ENCODE measurements at places on chromosomes 1 and 21.
A peak's percentile ranks its signal among the peaks of the same experiment; 100 is the strongest.

GRCh38 chr1:234755449-234755863 lies 145.5 kb upstream of the IRF2BP2 start:
- DNase-seq, result no peak

DNA sequence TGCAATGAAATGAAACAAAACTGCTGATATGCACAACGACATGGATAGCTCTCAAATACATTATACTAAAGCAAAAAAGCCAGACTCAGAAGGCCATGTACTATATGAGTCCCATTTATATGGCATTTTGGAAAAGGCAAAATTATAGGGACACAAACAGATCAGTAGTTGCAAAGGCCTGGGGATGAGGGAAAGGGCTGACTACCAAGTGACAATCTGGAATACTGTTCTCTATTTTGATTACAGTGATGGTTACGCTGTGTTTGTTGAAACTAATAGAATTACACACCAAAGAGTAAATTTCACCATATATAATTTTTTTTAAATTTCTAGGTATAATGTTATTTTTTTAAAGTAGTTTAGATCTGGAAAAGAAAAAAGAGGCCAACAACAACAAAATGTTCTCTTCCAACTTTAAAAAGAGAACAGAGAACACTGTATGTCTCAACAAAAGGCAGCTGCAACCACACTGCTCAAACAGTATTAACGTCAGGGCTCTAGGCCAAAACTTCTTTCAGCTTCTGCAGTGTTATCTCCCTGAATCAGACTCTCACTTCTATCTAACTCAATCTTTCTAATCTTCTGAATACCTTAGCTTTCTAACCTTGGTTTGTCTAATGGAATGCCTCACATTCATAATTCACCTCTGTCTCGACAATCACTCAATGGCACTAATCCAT lies 75.8 kb downstream of the FOXJ3 start:
- no peak for DNase-seq

DNA sequence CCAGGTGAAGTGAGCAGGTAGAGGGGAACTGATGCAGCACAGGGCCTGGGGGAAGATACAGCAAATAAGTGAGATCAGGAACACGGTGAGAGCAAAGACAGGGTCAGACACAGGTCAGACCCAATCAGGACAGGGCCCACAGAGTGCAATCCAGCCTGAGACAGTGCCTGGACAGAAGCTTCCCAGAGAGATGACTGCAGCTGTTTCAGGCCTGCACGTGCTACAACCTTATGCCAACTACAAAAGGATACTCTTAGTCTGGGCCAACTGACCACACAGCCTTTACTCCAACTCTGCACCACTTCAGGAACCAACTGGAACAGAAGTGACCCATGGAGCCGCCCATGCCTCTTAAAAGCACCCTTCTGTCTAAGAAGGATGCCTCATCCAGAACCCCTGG lies 228.0 kb downstream of the TOMM20 start:
- no peak for DNase-seq

DNA sequence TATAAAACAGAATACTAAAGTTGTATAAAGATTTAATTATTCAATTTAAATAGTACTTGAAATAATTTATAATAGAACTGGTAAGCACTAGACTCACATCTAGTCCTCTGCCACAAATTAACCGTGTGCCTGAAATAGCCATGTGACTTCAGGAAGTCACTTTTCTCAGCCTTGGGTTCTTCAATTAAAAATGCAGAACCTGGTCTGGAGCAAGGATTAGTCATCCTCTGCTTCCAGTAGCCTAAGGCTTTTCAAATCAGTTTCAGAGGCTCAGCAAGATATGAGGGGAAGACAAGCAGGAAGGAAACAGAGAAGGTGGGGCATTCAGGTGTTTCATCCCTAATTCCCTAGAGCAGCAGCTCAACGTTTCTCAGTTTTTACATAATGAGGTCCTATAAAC lies 23.0 kb downstream of the DPH5 start:
- no peak for DNase-seq

GRCh38 chr21:39588884-39589283 lies 23.9 kb upstream of the B3GALT5 start:
- DNase-seq, result no peak

- DNase-seq, result no peak
These were observed 667.1 kb upstream of the PKN2 start for GRCh38 chr1:88016947-88017346.

- no peak for DNase-seq
These were observed 388.2 kb downstream of the PTPRU start for GRCh38 chr1:29624320-29625083.

GRCh38 chr1:98399218-98399617 lies 262.3 kb upstream of the SNX7 start:
- DNase-seq, result no peak

GRCh38 chr1:193680247-193680923 lies 494.0 kb upstream of the B3GALT2 start:
- no peak for DNase-seq

- DNase-seq, result no peak
These were observed 45.6 kb upstream of the FASLG start for GRCh38 chr1:172613294-172613693.

DNA sequence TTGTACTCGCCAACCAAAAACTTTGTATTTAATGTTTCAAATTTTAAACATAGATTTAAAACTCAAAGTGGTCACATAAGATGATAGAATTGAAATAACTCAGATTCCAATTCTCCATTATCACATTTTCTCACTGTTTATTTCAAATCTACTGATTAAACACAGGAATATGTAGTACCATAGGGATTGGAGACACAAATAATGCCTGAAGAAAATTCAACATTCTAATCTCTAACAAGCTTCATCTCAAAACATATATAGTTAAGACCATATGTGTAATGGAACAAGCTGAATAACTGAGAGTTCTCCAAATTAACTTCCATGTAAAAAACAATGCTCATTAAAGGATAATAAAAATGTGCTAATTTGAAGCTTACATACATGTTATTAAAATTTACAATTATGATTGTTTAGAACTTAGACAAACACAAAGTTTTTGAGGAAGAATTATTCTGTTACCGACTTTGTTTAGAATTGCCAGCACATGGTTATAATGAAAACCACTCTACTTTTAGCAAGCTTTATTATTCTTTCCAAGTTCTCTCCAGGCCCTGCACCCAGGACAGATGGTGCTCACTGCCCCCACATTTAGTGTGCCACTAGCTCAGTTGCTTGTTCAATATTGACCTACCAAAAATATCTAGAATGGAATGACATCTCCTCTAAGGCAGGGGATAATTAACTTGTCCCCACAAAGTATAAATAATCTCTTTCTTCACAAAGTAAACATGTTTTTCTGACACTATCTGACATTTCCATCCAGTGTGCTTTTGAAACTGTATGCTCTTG lies 467.2 kb downstream of the TTLL7 start:
- no peak for DNase-seq

DNA sequence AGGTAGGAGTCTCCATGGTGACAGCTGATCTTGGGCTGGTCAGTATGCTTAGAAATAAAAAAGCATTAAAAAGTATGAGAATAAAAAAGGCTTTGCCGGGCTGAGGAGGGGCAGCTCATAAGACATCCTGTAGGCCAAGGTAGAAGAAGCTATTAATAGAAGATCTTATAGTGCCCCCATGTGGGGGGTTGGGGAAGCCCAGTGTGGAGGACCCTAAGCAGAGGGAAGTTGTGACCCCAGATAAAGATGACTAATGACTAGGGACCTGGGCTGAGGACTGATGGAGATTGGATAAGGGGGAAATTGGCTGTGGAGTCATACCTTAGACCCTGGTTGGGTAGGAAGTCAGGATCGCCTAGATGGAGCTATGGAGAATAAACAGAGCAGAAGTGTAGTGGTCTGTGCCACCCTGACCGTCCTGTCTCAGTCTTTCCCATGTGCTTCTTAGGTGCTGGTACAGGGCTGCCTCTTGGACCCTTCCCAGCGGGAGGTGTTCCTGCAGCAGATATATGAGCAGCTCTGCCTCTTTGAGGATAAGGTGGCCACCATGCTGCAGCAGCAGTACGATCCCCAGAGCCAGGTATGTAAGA lies 25.0 kb downstream of the SZT2 start:
- peak; percentile 39 for DNase-seq

DNA sequence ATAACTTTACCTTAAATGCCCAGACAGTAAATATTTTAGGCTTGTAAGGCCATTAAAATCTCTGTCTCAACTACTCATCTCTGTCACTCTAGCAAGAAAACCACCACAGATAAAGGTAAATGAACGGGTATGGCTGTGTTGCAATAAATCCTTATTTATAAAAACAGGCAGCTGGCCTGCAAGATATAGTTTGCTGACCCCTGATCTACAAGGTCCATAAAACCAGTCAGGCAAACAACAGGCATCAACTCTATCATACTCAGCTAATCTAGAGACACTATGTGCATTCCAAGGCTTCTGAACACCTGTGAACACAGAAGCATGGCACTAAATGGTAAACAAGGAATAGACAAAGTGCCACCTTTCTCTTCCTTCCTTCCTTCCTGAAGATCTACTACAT lies 9.7 kb downstream of the FAF1 start:
- DNase-seq, result no peak

- no peak for DNase-seq
These were observed 15.0 kb upstream of the GPR25 start for GRCh38 chr1:200857804-200858203.

DNA sequence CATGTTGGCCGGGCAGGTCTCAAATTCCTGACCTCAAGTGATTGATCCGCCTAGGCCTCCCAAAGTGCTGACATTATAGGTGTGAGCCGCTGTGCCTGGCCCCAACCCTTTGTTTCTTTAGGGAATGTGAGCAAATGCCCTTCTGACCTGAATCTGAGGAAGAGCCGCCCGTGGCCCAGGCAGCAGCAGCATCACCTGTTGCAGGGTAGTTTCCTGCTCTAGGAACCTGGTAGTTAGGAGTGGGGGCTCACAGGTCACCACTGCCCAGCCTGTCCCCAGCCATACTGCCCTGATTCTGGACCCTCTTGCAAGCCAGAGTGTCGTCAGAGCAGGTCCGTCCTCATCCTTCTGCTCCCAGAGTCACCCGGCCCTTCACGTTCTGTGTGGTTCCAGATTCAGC lies 13.0 kb downstream of the YBEY start:
- DNase-seq, result no peak

DNA sequence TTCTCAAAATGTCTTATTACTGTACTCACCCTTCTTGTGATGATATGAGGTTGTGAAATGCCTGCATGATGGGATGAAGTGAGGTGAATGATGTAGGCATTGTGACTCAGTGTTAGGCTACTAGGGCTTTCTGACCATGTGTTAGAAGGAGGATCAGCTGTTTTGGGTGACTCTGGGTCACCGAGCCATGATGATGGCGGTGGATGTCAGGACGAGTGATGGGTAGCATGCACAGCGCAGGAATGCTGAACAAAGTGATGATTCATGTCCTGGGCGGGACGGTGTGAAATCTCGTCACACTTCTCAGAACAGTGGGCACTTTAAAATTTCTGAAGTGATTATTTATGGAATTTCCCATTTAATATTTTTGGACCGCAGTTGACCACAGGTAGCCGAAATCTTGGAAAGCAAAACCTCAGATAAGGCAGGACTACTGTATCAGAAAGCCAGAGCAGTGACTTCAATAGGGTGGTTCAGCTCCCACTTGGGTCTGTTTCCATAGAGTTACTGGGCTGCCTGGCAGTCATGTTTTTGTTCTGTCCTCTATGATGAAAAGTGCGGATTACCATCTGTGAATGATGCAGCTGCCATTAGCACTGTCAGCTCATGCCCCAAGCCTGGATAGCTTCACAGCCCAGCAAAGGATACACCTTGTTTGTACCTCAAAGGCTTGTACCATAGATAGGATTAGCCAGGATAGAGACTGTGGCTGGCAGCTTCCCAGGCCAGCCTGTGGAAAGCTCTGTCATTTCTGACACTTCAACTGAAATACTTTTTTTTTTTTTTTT lies 26.6 kb downstream of the IL6R start:
- DNase-seq, result peak; percentile 50

DNA sequence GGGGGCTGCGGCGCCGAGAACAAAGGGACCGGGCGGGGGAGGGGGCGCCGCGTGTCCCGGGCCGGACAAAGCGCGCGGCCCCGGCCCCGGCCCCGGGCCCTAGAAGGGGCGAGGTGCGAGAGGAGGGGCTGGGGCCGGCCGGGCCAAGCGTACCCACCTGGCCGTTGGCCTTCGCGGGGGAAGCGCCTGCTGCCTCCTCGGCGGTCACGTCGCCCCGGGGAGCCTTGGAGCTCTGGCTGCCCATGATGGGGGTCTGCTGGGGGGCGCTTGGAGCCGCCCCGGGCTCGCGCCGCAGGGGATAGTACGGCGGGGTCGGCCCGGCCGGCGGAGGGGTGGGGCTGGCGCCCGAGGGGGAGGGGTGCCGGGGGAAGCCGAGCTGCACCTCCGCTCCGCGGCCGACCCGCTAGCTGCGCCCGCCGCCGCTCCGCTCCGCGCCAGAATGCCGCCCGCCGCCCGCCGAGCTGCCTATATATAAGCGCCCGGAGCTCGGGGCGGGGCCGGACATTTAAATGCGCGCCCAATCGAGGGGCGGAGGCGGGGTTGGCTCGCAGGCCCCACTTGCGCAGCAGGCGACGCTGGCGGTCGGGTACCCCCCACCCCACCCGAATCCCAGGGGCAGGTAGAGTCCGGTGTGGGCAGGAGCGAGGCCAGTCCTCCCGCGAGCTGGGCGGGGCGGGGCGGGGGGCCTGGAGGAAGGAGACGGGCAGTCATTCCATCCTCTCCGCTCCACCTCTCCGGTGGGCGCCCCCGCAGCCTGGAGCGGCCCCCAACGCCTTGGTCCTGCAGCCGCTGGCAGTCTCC lies at the start of gene MARCKSL1:
MARCKSL1 (minus strand) TSS at position 444 of the 801 bp plus-strand sequence; CDS start at position 244, 200 bp downstream.
- DNase-seq, result peak; percentile 81

DNA sequence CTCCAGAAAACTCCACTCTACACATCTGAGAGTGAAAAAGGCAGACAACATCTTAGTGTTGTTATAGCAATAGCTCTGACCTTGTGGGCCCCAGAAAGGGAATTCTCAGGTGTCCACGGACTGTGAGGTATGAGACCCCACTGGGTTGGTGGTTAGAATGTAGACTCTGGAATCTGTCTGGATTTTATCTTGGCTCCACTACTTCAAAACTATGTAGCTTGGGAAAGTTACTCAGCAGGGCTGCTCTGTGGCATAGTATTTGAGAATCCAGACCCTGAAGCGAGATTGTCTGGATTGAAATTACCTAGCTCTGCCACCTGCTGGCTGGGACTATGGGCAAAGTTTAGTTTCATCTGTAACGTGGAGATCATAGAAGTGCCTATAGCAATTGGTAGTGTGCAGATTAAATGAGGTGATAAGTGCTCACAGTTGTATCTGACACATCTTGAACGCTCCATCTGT lies 25.8 kb downstream of the PRDM2 start:
- DNase-seq, result peak; percentile 21

DNA sequence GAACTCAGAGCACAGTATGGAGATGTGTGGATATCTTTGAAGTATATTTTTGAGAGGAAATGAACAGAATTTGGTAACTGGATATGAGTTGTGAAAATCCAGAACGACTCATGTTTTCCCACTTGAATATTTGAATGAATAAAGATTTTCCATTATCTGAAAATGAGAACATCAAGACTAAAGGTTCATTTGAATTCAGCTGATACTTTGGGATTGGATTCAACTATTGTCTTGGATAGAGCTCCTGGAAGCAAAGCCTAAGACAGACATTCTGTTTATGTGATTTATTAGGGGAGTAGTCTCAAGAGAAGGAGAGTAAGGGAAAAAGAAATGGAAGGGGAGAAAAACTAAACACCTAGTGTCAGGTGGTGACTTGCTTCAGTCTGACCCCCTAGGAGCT lies 256.0 kb upstream of the LYPLAL1 start:
- DNase-seq, result no peak

Data from activated T-helper 1 cell treated with anti-CD3 and anti-CD28 coated beads, Interleukin-2, amount 50 U/mL, for 16 hours (primary cell).